ENCODE measurements at places on chromosomes 2 and 18. TPM values are rescaled to one million over a fixed set of nuclear protein-coding genes. Genes with fewer than 3 reads are reported as not detected.
A peak's percentile ranks its signal among the peaks of the same experiment; 100 is the strongest.

DNA sequence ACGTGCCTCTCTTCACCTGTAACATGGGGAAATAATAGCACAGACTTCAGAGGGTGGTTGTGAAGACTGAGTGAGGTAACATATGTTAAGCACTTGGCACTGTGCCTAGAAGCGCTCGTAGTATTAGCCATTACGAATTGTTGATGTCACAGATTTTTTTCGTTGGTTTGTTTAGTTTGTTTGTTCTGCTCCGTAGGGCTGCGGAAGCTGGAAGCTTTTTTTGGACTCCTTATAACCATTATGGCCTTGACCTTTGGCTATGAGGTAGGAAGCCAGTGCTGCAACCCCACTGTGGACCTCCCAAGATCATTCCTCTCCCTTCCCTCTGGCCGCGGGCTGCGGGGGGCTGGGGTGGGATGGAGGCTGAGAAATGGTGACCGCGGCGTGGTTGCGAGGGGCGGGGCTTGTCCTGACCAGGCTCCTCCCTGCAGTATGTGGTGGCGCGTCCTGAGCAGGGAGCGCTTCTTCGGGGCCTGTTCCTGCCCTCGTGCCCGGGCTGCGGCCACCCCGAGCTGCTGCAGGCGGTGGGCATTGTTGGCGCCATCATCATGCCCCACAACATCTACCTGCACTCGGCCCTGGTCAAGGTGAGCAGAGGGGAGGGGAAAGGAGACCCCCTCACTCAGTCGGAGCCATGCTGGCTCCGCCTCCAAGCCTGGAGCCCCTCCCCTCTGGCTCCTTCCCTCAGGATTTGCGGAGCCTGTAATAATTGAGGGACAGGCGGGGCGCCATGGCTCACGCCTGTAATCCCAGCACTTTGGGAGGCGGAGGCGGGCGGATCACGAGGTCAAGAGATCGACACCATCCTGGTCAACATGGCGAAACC, 5.5 kb downstream of the SLC11A1 start:
- peak; percentile 36 for DNase-seq

DNA sequence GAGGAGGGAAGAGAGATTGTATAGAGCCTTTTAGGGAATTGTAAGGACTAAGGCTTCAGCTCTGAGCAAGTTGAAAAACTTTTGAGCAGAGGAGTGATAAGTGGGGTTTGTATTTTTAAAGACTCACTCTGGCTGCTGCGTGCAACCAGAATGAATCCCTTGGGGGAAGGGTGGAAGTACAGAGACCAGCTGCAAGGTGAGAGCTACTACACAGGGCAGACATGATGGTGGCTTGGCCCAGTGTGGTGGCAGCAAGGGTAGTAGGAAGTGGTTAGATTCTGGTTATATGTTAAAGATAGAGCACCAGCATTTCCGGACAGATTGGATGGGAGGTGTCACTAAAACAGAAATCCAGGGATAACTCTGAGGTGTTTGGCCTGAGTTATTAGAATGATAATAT, 10.1 kb upstream of the SESTD1 start:
- DNase-seq, result no peak

DNA sequence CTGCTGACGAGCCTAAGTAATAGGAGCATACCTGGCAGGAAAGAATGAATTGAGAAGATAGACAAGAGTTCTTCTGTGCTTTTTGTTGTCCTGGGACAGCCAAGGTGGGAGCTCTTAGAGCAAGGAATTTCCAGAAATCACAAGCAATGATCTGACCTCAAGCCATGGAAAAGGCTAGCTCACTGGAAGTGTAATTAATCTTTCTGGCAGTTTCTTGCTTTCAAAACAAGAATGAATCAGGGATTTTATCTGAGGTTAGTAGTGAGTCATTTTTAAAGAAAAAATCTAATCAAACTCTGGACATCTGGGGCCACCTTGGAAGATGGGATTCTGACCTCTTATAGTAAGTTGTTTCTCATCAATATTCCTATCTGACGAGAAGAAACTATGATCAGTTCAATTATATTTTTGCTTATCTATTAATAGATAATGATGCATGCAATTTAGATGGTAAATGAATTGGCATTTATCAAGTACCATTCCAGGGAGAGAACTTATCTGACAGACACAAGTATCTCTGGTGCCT, 98.0 kb downstream of the ADCYAP1 start:
- peak; percentile 90 for DNase-seq

- DNase-seq, result no peak
Observed at GRCh38 chr18:49001111-49001510, 50.3 kb upstream of the SMAD7 start.

DNA sequence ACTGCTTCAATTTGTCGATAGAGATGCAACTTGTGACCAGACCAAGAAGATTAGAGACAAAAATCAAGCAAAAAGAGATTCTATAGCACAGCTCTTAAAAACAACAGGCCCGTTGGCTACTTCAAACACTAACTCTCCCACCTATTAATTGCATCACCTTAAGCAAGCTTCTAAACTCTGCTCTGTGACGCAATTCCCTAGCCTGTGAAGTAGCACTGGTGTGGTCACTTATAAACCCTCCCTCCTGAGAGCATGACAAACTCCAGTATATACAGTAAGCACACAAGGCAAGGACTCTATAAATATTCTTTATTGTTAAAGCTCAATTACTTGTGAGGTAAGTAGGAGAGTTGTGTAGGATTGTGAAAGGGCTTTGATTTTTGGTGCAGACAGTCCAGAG, 72.3 kb downstream of the CMPK2 start:
- no peak for DNase-seq

DNA sequence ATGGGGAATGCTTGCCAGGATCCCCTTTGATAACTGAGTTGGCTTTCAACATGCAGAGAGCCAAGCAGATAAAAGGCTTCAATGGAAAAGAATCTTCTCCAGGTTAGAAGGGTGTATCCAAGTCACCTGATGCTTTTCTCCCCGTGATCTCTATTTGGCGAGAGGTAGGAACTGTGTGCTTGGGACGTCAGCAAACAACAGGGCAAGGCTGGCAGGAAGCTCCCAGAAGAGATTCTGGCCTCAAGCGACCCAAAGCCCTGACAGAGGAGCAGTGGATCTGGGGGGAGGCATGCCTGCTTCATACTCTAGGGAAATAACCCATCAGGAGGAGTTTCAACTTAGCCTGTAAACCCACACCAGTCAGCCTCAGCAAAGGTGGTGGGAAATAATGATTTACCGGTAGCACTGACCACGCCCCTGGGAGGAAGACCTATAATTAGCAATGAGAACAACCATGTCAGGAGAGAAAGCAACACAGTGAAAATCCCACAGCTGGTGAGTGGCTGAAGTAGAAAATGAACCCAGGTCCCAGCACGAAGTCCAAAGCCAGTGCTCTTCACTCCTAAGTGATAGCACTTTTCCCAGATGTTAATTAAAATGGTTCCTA, 76.3 kb upstream of the SEC11C start:
- DNase-seq, result no peak

DNA sequence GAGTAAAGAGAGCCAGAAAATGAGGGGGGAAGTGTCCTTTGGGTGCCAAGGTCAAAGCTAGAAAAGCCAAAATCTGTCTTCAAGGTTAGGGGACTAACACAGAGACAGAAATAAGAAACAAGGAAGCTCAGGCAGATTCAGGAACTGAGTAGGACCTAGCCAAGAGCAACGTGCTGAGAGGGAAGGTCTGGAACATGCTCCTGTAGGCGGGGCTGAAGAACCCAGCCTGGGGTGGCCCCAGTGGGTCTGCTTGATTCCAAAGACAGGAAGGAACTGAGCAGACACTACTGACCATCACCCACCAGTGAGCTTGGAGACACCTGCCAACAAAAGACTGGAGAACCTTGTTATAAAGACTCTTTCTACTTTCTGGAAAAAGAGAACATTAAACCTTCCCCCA, 105.1 kb downstream of the SP3 start:
- no peak for DNase-seq

GRCh38 chr2:161004379-161004778, 155.8 kb upstream of the TANK start:
- no peak for DNase-seq

DNA sequence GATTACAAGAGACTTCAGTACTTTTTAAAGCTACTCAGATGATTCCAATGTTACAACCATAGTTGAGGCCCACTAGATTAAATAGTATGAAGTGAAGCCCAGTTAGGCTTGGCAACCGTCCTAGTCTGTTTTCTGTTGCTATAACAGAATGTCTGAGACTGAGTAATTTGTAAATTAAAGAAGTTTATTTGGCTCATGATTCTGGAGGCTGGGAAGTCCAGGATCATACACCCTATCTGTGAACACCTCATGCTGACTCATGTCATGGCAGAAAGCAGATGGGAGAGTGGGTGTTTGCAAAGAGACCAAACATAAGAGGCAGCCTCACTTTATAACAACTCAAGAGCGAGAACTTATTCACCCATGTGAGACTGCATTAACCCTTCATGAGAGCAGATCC, 63.1 kb downstream of the CCDC150 start:
- peak; percentile 90 for DNase-seq

DNA sequence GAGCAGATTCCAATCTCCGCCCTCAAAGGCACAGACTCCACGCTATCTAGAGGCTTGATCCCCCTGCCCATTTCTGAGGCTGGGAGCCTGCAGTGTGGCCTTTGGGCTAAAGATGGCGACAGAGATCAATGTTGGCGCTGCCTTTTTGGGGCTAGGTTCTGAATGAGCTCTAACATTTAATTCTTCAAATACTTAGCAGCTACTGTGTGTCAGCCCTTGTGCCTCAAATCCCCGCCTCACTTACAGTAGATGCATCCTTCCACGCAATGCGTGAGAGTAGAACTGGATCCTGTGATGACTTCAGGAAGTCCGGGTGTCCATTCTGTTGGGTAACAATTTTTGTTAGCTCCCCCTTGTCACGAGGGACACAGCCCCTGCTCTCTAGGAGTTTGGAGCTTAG, 12.4 kb downstream of the IL1F10 start:
- DNase-seq, result no peak

- no peak for DNase-seq
Observed at GRCh38 chr2:156474401-156474800, 38.2 kb downstream of the GPD2 start.

DNA sequence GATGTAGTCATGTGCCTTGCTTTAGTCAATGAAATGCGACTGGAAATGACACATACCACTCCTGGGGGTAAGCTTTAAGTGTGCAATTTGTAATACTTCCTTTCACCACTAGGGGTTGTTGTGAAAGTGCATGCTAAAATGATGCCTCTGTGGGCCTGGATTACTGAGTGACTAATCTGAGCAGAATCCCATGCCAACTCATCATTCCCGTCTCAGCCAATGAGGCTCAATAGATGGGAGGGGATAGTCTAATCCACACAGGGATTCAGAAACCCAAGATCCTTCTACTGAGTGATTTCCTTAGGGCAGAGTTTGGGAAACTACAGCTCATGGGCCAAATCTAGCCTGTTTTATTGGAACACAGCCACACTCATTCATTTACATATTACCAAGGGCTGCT, 54.0 kb downstream of the HRH4 start:
- DNase-seq, result peak; percentile 22

- no peak for DNase-seq
Observed at GRCh38 chr2:39408351-39409136, 28.5 kb downstream of the MAP4K3 start.

DNA sequence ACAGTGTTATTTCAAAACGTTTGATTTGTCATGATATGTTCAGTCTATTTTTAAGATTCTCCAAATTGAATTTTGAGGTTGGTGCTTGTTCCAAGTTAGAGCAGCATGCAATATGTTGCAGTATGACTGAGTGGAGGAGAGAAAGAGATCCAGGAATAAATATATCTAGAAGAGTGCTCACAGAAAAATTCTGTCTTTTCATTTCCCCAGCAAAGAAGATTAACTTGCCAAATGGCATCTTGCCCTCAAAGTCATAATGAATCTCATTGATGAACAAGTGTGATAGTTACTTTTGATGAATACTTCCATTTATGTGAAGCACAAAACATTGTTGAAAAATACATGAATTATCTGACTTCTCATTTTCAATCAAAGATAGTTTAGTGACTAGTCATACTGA, 95.9 kb downstream of the KCNJ3 start:
- DNase-seq, result no peak

DNA sequence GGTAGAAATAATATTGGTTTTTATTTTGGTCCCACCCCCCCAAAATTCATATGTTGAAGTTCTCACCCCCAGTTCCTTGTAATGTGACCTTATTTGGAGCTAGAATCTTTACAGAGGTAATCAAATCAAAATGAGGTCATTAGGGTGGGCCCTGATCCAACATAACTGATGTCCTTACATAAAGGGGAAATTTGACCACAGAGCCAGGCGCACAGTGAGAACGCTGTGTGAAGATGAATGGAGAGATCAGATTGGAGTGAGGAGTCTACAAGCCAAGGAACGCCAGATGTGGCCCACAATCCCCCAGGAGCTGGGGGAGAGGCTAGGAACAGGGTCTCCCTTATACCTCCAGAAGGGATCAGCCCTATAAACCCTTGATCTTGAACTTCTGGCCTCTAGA, 31.6 kb upstream of the TRIB2 start:
- peak; percentile 76 for DNase-seq

GRCh38 chr2:178718283-178718682, 88.9 kb downstream of the TTN start:
- DNase-seq, result no peak

DNA sequence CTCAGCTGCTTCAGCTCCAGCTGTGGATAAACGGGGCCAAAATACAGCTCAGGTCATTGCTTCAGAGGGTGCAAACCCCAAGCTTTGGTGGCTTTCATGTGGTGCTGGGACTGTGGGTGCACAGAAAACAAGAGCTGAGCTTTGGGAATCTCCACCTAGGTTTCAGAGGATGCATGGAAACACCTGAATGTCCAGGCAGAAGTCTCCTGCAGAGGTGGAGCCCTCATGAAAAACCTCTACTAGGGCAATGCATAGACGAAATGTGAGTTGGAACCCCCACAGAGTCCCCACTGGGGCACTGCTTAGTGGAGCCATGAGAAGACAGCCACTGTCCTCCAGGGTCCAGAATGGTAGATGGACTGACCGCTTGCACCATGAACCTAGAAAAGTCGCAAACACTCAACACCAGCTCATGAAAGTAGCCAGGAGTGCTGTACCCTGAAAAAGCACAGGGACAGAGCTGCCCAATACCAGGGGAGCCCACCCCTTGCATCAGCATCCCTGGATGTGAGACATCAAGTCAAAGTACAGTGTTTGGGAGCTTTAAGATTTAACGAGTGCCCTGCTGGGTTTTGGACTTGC, 147.9 kb upstream of the SOX11 start:
- no peak for DNase-seq

DNA sequence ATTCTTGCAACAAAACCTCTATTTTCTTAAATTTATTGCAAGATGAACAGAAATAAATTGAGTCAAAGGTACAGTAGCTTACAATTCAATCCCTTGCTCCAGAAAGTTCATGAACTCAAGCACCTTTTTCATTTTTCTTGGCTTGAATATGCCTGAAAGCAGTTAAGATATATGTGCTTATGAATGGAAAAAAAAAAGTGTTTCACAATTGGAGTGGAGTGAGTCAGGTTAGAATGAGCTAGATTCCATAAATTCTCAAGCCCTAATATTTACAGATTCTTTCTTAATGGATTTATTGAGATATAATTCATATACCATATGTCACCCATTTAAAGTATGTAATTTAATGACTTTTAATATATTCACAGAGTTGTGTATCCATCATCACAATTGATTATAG, 39.6 kb upstream of the NEMP2 start:
- peak; percentile 45 for DNase-seq

- DNase-seq, result no peak
Observed at GRCh38 chr2:29611850-29612249, 309.5 kb downstream of the ALK start.

Gene MTHFD2
- 350 TPM for total RNA-seq

Gene DYTN
- not detected for total RNA-seq

Gene HJURP
- total RNA-seq, result 5.9 TPM

Gene C1QL2
- total RNA-seq, result 0.20 TPM

Gene FN1
- 17,010 TPM for total RNA-seq

Gene ARHGAP28
- total RNA-seq, result 15.5 TPM

Gene MOCOS
- 1.9 TPM for total RNA-seq

Gene SALL3
- 7.7 TPM for total RNA-seq

Gene EFHD1
- 18.8 TPM for total RNA-seq
